Esophagus squamous epithelium (tissue), 5 donors: ENCODE measurements at places on chromosomes 5 and 9.

- no peak for DNase-seq
Observed at GRCh38 chr5:36928947-36929346, 52.4 kb downstream of the NIPBL start.

DNA sequence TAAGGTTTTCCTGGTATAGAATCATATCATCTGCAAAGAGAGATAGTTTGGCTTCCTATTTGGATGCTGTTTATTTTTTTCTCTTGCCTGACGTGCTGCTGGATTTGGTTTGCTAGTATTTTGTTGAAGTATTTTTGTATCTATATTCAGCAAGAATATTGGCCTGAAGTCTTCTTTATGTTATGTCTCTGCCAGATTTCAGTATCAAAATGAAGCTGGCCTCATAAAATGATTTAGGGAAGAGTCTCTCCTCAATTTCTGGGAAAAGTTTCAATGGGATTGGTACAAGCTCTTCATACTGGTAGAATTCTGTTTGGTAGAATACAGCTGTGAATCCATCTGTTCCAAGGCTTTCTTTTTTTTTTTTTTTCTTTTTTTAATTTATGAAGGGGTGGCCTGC is 799.0 kb upstream of the TYRP1 start:
- no peak for DNase-seq

DNA sequence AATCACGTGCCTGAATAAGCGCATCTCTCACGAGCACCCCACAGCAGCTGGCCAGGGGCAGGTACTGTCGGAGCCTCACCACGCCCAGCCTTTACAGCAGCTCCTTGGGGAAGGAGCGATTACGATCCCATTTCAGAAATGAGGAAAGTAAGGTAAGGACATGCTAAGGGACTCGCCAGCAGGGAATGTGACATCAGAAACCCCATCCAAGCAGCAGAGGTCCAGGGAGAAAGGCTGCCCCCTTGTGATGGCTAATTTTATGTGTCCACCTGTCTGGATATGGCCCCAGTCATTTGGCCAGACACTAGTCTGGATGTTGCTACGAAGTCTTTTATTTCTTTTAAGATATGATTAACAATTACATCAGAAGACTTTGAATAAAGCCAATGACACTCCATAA is 77.3 kb downstream of the UBE2QL1 start:
- no peak for DNase-seq

DNA sequence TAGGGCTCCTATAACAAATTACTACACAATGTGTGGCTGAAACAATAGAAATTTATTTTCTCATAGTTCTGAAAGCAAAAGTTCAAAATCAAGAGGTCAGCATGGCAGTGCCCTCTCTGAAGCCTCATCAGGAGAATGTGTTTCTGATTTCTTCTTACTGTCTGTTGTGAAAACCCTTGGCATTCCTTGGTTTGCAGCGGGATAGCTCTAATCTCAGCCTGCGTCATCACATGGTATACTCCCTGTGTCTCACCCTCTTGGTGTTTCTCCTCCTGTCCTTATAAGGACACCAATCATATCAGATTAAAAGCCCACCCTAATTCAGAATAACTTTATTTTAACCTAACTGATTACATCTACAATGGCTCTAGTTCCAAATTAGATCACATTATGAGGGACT is 87.5 kb upstream of the CDH9 start:
- no peak for DNase-seq

- no peak for DNase-seq
Observed at GRCh38 chr5:107118184-107119019, 552.3 kb downstream of the EFNA5 start.

DNA sequence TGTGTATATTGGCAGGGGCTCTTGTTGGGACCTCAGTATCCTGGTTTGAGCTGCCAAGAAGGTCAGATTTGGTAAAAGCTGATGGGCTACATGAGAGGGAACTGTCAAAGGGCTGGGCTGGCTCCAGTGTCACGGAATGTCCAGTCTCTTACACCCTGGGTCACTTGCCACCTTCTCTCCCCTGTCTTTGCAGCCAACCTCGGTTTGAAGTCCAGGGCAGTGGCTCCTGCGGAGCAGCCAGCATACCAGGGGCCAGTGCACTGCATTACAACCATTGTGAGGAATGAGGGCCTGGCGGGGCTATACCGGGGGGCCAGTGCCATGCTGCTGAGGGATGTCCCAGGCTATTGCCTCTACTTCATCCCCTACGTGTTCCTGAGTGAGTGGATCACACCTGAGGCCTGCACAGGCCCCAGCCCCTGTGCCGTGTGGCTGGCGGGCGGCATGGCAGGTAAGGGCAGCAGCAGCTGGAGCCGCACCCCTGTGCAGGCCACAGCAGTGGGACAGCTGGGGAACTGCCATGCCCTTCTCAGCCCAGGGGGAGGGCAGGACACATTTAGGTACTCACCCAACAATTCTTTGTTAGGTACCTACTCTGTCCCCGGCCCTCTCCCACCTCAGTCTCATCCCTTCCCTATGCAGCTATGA is 24.2 kb downstream of the IL9 start:
- no peak for DNase-seq

- no peak for DNase-seq
Observed at GRCh38 chr9:114473447-114473801, 31.8 kb downstream of the WHRN start.

GRCh38 chr5:9380109-9380508 is 165.8 kb downstream of the SEMA5A start:
- no peak for DNase-seq

DNA sequence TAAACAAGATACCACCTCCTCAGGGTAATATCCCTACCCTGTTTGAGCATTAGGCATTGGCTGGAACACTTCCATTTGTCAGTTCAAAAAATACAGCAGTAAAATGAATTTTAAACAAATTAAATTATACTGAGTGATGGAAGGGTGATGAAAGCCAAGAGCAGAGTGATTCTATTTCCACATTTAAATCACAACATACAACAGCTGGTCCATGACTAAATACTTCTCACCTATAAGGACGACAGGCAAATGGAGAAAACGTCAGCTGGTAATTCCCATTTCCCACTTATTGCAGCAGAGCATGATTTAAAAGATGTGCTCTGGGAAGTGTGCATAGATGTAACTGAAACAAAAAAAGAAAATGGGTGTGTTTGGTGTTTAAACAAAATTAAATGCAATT is 543.6 kb upstream of the DAB2 start:
- no peak for DNase-seq

DNA sequence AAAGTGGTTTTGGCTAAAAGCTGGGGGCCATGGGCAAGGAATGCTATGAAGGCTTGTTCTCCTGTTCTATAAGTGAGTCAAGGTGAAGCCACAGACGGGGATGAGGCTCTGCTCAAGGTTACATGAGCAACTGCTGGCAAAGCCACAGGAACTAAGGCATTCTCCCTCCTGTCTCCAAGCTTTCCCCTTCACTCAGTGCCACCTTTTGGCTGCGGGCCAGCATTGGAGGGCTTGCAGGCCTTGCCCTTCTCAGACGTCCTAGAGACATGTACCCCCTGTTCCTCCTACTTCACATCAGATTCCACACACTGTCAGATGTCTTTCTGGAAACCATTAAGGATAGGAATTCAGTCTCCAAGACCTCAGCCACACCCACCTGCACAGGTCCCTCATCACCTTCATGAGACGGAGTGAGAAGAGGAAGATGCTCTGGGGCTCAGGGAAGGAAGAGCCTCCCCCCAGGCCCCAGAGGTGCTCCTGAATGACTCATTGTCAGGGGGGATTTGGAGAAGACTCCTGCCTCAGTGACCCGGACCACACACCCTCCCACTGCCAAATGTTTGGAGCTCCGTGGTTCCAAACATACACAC is 20.5 kb upstream of the MEIKIN start:
- DNase-seq = no peak

DNA sequence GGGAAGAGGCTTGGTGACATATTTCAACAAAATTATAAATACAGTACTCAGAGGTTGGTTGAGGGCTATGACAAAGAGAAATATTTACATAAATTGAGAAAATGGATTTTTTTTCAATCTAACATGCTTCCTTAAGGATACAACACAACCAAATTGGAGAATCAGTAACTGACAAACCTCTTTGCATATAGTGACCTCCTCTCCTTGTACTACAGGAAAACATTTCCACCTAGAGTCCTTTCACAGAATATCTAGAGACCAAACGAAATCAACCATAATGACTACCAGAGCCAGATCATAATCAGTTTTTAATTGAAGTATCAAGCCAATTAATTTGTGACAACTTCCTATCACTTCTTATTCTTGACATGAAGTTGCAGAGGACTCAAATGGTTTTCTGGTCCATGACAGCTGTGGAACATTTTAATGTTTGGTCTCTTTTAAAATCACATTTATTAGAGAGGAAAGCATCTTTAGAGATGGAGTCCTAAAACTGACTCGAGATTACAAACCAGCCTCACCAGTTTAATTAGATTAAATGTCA is 1636.5 kb upstream of the C9orf72 start:
- DNase-seq = no peak

DNA sequence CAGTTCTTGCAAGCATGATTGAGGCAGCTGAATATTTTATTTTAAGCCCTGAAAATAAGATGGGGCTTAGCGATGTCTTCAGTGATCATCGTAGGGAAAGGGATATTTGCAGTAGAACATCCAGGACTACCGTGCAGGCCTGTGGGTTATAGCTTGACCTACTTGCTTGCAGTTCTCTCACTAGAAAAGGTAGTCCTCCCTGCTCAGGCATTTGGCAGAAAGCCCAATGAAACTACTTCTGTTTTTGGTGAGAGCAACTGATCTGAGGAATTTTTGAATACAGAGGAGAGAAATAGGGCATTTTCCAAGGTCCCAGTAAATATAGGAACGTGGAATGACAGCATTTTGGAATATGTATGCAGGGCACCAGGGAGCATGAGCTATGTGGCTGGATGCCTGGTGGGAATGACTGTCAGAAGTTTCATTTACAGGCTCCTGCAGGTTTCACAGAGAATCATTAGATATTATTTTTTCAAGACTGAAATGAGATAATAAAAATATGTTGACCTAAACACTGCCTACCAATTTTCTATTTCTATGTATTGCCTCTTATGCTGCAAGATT is 417.9 kb upstream of the ACTBL2 start:
- DNase-seq = no peak

GRCh38 chr5:52909192-52909591 is 80.0 kb upstream of the ITGA2 start:
- no peak for DNase-seq

DNA sequence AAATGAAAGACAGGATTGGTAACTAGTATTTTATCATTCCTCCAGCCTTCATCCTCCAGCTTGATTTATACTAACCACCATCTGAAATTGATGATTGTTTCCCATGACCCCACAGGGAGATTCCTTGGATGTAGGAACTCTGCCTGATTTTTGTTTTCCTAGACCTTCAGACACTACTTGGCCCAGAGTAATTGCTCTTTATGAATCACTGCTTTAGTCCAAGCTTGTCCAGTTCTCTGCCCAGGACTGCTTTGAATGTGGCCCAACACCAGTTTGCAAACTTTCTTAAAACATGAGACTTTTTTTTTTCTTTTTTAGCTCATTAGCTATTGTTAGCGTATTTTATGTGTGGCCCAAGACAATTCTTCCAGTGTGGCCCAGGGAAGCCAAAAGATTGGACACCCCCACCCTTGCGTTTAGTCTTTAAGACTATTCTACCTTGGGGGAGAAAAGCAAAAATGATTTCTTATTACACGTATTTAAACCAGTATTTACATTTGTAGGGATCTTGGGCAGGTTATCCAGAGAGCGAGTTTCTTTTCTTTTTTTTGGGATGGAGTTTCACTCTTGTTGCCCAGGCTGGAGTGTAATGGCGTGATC is 18.4 kb downstream of the BASP1 start:
- no peak for DNase-seq

DNA sequence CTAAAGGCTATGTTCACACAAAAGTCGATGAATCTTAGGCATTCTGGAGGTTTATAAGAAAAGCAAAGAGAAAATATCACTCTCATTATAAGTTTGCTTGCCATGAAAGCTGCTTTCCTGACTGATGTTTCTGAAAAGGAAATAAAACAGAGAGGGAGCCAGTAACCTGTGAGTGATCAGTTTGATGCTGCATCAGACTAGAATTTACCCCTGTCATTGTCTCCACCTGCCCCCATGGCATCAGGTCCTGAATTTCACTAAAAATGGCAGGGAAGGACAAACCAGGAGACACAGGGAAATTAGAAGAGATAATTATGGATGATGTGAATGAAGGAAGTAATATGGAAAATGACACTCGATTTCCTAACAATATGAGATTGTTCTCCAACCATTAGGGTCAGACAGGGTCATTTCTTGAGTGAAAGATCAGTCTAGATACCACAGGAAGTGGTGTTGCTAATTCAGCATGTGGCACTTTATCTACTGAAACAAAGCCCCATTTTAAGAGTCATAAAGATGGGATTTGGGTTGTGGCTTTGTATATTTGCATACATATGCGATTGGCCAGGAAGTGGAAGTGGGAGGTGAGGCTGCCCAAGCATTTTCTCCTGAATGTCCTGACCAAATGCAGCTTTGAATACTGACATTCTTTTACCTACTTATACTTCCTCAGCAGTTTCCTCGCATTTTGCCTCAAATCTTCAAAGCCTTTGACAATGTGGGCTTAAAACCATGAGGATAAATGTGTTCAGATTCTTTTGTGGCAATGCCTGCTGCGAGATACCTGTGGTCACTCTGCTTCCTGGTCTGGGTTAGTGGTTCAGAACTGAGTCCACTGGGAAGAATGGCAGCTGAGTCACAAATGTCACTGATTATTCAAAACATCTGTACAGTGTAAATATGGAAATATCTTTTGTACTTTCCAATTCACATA is 29.7 kb downstream of the MEGF10 start:
- DNase-seq = no peak

GRCh38 chr9:134892820-134893420 is 12.3 kb downstream of the FCN2 start:
- DNase-seq = no peak

GRCh38 chr5:179893076-179893957 is 14.4 kb downstream of the TBC1D9B start:
- DNase-seq = no peak

DNA sequence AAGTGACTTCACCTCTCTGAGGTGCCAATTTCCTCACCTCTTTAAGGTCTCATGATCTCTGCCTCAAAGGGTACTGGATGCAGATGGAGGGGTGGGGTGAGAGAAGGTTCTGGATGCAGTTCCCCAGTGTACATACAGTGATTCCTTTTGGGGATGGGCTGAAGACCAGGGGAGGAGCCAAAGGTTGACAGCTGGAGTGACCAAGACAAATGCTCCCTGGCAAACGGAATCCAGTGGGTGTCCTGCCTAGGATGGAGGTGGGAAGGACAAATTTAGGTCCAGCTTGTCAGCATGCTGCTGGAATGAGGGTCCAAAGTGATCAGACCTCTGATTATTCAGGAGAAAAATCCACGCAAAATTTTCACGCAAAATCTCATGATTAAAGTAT is 7.3 kb upstream of the LMX1B start:
- no peak for DNase-seq

- no peak for DNase-seq
Observed at GRCh38 chr5:64634997-64635686, 55.2 kb upstream of the SHISAL2B start.
